SHP77 (cell line): ENCODE measurements at places on chromosomes 1 and 21.

DNA sequence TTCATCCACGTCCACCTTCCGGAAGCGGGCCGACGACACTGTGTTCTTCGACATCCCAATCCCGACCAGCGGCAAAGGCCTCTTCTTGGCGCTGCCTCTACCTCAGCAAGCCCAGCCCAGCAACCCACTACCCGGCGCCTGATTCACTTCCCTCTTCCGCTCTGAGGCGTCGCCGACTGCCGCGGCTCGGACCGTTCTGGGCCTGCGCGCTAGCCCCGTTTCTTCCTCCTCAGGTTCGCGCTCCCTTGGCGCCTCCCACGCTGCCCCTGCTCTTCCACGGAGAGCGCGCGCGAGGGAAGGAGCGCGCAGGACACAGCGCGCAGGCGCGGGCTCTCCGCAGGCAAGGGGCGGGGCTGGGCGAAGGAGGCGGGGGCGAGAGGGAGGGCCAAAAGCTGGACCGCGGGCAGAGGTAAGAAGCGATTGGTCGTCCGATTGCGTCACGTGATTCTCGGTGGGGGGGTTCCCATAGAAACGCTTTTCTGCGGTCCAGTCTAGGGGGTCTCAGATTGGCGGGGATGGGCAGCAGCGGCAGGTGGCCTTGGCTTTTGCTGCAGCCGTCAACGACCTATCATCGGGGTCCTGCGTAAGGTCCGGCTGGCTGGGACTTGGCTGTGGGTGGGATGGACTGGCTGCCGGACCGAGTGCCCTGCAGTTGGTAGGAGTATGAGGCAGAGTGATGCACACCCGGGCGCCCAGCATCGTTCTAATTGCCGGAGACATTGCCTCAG is at the start of gene ARPC5:
TSS of gene ARPC5 (minus strand) at position 178 of the 728 bp plus-strand sequence. CDS start at position 54, 124 bp downstream.
- peak; percentile 93 for DNase-seq

- DNase-seq = no peak
Measured at GRCh38 chr1:10504249-10504648, 29.5 kb downstream of the PEX14 start.

DNA sequence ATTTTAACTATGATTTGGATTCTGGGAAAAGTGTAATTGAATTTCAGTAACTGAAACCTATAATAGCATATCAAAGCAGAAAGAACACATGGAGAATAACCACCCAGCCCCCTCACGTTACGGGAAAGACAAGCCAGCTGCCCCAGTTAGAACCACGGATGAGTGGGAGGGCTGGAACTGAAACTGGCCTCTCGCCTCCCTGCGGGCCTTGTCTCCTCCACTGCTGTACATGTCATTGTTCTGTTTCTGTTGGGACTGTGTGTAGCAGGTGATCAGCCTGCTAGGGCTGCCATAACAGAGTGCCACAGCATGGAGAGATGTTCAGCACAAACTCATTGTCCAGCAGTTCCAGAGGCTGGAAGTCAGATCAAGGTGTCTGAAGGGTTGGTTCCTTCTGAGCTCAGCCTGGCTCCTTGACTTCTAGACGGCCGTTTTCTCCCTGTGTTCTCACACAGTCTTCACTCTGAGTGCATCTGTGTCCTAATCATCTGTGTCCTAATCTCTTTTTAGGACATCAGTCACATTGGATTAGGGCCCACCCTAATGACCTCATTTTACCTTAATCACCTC is 52.4 kb downstream of the MAP3K21 start:
- DNase-seq = no peak

- no peak for DNase-seq
Measured at GRCh38 chr1:203124546-203125317, 2.8 kb upstream of the ADORA1 start.

DNA sequence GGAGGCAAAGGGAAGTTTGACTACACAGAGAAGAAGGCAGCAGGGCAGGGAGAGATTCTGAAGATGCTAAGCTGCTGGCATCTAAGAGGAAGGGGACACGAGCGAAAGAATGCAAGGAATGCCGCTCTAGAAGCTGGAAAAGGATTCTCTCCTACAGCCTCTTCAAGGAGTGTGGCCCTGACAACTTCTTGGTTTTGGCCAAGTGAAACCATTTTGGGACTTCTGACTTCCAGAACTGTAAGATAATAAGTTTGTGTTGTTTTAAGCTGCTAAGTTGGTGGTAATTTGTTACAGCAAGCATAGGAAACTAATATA is 28.5 kb downstream of the MGST3 start:
- DNase-seq = no peak

- no peak for DNase-seq
Measured at GRCh38 chr1:102318104-102318806, 321.5 kb upstream of the OLFM3 start.

- no peak for DNase-seq
Measured at GRCh38 chr1:25206201-25206600, 26.1 kb downstream of the SYF2 start.

- DNase-seq = no peak
Measured at GRCh38 chr1:47468709-47469389, 31.0 kb downstream of the FOXD2 start.

DNA sequence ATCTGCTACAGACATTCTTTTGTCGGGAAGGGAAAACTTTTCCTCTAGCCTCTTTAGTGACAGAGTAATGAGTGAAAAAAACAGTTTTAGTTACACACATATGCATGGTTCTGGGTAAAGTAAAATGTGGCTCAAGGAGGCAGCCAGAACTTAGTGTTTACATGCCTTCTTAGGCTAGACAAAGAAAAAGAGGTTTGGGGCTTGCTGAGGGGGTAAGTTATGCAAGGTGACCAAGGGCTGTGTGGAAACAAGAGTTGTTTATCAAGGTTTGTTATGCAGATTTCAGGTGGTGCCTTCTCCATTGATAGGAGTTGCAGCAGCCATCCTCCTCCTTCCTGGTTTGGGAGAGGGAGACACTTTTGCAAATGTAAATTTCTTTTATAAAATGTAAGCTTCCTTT is 66.5 kb upstream of the RAB3GAP2 start:
- no peak for DNase-seq

DNA sequence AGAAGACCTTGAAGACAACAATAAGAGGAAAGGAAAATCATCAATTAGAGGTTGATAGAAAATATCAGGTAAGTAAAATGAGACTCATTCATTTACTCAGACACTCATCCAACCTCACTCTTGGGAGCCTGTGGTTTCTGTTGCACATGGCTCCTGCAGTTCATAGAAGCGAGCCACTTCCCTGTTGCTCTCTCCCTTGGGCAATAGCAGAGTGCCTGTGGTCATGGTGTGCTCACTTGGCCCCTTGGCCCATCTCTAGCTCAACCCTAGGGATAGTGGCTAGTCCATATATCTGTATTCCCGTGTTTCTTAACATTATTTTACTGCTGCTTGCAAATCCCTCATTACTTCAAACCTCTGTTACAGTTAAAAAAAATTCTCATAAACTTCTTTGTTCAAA is 368.6 kb downstream of the PTPRC start:
- DNase-seq = no peak

DNA sequence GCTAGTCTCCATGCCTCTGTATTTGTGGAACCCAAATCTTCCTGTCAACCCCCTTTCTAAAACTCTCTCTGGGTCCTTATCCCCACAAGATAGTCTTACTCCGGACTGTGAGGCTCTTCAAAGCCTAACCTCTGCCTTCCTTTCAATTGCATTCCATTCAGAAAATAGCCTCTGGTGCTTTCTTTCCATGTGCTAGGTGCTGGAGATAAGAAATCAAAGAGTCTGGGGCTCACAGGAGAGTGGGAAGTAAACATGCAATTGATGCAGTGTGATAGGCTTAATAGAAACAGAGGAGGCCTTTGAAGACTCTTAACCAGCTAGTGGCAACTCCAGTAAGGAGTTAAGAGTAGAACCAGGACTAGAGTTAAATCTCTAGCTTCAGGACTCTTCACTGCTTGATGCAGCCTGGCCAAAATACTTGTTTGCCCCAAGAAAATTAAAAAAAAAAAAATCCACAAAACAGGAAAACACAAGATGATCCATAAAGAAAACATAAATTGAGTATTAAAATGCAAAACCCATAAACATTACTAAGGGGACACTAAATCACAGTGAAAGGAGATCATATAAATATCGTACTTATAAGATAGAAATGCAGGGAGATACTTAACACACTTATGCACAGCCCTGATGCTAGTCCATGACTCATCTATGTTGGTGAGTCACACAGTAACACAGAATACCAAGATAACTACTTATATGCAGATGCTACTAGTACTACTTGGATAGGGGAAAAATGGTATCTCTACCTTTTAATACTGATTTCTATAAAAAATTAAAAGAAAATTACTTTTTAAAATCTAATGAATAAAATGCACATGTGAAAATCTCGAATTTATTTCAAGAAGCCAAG is 341.5 kb downstream of the KCNH1 start:
- DNase-seq = no peak

DNA sequence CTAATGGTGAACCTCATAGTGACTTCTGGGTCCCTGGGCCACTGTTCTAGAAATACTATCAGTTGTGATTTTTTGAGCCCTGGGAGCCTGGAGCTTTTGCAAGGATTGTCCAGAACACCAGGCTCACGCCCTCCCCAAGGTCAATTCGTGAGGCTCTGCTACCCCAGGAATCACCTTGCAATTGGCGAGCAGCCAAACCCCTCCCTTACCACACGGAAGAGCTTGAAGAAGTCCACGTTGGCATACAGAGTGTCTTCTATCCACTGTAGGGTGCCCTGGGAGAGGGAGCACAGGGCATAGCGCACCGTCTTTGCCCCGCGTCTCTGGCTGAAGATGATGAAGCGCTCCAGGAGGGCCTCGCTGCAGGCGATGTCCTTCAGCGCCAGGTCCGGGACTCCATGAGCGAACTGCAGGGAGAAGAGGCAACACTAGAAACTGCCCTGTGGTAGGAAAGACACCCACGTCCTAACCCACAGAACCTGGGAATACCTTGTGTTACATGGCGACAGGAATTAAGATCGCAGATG is 22.3 kb downstream of the ABCA4 start:
- no peak for DNase-seq

DNA sequence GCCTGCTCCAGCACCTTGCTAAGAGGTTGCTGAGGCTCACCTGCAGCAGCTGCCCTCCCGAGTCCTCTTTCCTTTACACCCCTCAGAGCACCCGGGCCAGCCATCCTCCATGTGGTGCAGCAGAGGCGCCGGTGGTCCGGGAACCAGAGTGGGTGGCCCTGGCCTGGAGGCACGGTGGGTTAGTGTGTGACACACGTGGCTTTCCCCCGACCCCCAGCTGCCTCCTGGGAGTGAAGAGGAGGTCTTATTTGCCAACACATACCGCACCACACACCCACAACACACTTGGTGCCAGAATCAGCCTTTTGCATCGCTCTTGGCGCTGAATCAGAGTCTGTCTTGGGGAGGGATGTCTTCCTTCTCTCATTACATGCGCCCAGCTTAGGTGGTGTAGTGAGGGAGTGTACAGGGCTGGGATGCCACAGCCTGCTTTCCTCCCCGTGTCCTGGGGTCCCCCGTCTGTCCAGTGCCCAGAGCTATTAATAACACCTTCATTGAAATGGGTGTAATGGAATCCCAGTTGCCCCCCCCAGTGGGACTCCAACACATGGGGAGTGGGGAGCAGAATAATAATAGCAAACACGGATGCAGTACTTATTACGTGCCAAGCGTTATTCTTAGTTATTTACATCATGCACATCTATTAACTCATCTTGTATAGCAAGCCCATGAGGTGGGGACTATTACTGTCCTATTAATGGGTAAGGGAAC is 38.2 kb downstream of the MAPKAPK2 start:
- DNase-seq = no peak

DNA sequence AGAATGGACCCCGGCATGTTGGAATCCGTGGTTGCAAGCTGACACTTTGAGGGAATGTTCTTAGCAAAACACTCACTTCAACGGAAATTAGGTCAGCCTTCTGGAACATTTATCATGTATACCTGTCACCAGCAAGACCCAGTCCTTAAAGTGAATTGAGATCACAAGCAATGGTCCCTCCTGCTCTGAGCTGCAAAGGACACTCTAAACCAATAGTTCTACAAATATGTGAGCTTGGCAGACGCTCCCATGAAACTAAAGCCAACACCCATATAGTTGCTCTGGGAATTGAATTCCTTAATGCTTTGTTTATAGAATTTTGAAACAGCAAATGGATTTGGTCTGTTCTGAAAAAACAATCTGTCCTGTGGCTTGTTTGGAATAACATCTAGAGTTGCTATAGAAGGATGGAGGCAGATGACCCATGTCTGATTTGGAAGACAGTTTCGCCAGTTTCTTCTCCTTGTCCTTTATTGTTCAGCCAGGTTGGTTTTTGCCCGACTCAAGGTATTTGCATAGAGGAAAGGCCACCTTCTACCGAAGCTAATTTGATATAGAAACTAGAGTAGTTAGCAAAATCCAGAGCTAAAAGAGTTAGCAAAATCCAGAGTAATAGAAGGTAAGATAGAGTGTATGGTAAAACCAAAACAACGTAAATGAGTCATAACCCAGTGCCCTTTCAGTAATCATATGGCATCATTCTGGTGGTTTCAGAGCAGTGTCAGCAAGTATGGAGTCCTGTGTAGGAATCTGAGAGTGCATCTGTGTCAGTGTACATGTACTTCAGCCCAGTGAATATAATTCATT is 236.2 kb downstream of the NFIA start:
- peak; percentile 49 for DNase-seq

GRCh38 chr1:65207317-65207716 is 59.3 kb downstream of the AK4 start:
- DNase-seq = no peak

DNA sequence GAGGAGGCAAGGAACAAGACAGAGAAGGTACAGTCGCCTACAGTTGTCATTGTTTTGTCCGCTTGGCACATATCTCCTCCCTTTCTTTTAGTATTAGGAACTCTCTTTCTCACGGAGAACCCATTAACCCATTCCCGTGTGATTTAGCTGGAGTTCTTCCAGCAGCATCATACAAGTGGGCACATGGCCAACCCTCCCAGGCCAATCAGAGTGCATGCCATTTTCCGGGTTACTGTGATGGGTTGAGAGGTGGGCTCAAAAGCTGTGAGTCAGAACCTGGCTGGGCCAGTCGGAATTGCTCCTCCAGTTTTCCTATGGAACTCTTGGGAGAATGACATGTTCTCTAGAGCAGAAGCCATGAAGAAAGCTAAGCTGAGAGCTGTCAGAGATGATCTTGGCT is 83.1 kb upstream of the SOD1 start:
- no peak for DNase-seq

DNA sequence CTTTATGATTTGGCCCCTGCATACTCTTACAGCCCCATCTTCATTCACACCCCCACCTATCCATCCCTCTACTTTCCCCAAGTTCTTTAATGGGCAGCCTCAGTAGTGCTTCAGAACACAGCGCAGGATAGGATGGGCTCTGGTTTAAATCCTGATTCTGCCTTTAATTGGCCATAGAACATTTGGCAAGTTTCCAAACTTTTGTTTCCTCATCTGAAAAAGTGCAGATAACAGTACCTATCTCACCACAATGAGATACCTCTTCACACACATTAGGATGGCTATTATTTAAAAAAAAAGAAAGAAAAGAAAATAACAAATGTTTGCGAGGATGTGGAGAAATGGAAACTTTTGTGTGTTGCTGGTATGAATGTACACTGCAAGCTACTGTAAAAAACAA is 142.5 kb upstream of the VANGL1 start:
- no peak for DNase-seq

GRCh38 chr1:220915954-220916353 is 36.7 kb downstream of the HLX start:
- no peak for DNase-seq

- no peak for DNase-seq
Measured at GRCh38 chr1:143625886-143626285, 345.9 kb downstream of the FAM72C start.
